Smooth muscle cell of the pulmonary artery (primary cell): ENCODE measurements at places on chromosomes 13 and 19. TPM values are rescaled to one million over a fixed set of nuclear protein-coding genes. Genes with fewer than 3 reads are reported as not detected.

The ATXN8OS gene
- not detected in 2 replicates for total RNA-seq

The ZNF71 gene
- 8.1 and 10.9 TPM in 2 replicates for total RNA-seq

The LDLR gene
- total RNA-seq = 189 and 321 TPM in 2 replicates

The TNFRSF19 gene
- 3.0 and 8.0 TPM in 2 replicates for total RNA-seq

The SMAD9 gene
- total RNA-seq = 3.8 and 8.3 TPM in 2 replicates

The ZNF548 gene
- total RNA-seq = 18.8 and 21.2 TPM in 2 replicates

The TJP3 gene
- total RNA-seq = not detected in 2 replicates

The KLK3 gene
- not detected in 2 replicates for total RNA-seq

The ZNF580 gene
- total RNA-seq = 7.1 and 8.8 TPM in 2 replicates

The LGI4 gene
- total RNA-seq = 0.59 and 1.5 TPM in 2 replicates

The CABP5 gene
- total RNA-seq = not detected in 2 replicates

The F7 gene
- 0.13 TPM in 1 of 2 replicates, not detected in the other for total RNA-seq

The FRY gene
- 16.5 and 28.3 TPM in 2 replicates for total RNA-seq

The AMH gene
- total RNA-seq = 0.52 and 1.3 TPM in 2 replicates

The PPFIA3 gene
- 2.6 and 2.7 TPM in 2 replicates for total RNA-seq

The KMT5C gene
- 5.0 and 7.8 TPM in 2 replicates for total RNA-seq

The PPM1N gene
- 1.0 and 1.6 TPM in 2 replicates for total RNA-seq

The EBPL gene
- total RNA-seq = 41.4 and 47.2 TPM in 2 replicates

The COMMD6 gene
- total RNA-seq = 38.3 and 44.0 TPM in 2 replicates

The SGTA gene
- 33.4 and 39.4 TPM in 2 replicates for total RNA-seq

The SMIM44 gene
- not detected in 2 replicates for total RNA-seq

The CD22 gene
- 0.40 and 0.78 TPM in 2 replicates for total RNA-seq

The PRR12 gene
- total RNA-seq = 4.2 and 6.1 TPM in 2 replicates

The PALM gene
- total RNA-seq = 5.2 and 18.2 TPM in 2 replicates

The CALM3 gene
- 185 and 240 TPM in 2 replicates for total RNA-seq

The CYP4F11 gene
- total RNA-seq = 0.03 and 0.33 TPM in 2 replicates

The ZNF558 gene
- 21.4 and 23.1 TPM in 2 replicates for total RNA-seq

The COMP gene
- 0.53 and 2.5 TPM in 2 replicates for total RNA-seq

The OVOL3 gene
- not detected in 2 replicates for total RNA-seq

The MBD3L4 gene
- total RNA-seq = not detected in 2 replicates

The ANKRD24 gene
- 2.1 and 2.5 TPM in 2 replicates for total RNA-seq

The RFPL4AL1 gene
- total RNA-seq = not detected in 2 replicates

The CD79A gene
- 0.07 and 0.20 TPM in 2 replicates for total RNA-seq

The CATSPERD gene
- total RNA-seq = not detected in 2 replicates

The MCF2L gene
- 0.13 and 0.36 TPM in 2 replicates for total RNA-seq

The METTL21C gene
- total RNA-seq = not detected in 2 replicates
